ENCODE measurements at places on chromosomes 16 and 17.

- no peak for DNase-seq
Measured at GRCh38 chr17:72311004-72311403, 190.2 kb downstream of the SOX9 start.

DNA sequence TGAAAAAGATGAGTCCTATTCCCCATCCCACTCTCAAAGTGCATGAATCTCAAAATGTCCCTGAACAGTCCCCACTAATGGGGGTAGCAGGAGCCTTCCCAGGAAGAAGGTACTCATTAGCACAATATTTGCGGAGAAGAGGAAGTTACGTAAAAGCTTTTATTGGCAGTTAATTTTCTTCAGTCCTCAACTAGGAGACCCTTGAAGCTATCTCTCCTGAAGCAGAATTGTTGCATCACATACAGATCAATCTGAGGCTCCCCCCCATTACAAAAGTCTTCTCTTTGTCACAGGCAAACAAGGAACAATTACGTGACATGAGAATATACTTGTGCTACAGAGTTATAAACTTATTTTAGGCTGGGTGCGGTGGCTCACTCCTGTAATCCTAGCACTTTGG, 14.2 kb downstream of the SLFN12L start:
- DNase-seq, result no peak

GRCh38 chr17:59804901-59805465, 87.8 kb downstream of the TUBD1 start:
- DNase-seq, result no peak

GRCh38 chr17:74190154-74190553, 13.3 kb upstream of the RPL38 start:
- no peak for DNase-seq

- DNase-seq, result no peak
Measured at GRCh38 chr17:78490156-78490555, 87.0 kb downstream of the DNAH17 start.

- DNase-seq, result no peak
Measured at GRCh38 chr17:66435182-66435581, 132.8 kb downstream of the PRKCA start.

DNA sequence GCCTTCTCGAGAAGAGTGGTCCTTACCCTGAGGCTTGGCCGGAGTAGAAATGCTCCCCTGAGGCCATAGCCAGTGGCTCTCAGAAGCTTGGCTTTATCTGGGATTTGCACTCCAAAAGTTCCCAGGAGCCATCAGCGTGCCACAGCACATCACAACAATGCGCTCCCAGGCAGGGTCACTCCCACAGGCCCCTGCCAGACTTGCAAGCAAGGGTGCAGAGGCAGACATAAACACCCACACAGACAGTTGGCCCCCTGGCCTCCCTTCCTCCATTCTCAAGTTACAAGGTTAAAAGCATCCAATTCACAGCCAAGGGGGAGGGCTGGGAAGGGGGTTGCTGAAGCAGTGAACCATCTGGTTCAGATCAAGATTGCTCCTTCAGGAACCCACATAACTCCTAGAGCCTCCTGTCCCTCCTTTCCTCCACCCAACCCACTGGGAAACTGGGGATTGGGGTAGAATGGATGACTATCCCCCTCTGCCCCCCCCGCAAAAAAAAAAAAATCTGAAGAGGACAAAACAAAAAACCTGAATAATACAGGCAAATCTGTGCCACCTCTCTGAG, 1.8 kb downstream of the ST3GAL2 start:
- DNase-seq, result no peak

DNA sequence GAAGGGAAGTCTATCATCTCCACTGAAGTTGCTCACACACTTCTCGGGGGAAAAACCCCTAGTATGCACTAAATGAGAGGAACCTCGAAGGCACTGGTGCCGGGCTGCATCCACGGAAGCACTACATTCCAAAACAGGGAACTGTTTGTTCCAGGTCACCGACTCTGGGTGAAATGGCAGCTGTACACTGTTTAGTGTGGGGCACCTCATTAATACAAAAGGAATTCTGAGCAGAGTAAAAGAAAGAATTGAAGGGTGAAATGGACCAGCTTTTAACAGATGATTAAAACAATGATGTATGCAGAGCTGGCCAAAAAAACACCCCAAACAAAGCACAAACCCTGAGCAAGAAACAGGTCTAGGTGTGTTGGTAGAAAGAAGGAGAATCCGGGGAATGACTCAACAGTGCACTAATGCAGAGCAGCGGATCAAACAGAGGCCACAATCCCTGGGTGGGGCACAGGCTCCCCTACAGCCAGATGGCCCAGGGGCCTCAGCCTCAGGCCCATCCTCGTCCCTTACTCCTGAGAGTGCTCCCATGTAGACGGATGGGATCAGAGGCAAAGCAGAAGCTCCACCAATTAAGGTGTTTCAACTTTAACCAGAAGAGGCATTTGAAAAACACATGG, 161.5 kb downstream of the ZFHX3 start:
- DNase-seq, result no peak

- no peak for DNase-seq
Measured at GRCh38 chr16:3032624-3033023, 4.1 kb downstream of the BICDL2 start.

- peak; percentile 4 for DNase-seq
Measured at GRCh38 chr17:5526821-5527598, 40.6 kb downstream of the MIS12 start.

DNA sequence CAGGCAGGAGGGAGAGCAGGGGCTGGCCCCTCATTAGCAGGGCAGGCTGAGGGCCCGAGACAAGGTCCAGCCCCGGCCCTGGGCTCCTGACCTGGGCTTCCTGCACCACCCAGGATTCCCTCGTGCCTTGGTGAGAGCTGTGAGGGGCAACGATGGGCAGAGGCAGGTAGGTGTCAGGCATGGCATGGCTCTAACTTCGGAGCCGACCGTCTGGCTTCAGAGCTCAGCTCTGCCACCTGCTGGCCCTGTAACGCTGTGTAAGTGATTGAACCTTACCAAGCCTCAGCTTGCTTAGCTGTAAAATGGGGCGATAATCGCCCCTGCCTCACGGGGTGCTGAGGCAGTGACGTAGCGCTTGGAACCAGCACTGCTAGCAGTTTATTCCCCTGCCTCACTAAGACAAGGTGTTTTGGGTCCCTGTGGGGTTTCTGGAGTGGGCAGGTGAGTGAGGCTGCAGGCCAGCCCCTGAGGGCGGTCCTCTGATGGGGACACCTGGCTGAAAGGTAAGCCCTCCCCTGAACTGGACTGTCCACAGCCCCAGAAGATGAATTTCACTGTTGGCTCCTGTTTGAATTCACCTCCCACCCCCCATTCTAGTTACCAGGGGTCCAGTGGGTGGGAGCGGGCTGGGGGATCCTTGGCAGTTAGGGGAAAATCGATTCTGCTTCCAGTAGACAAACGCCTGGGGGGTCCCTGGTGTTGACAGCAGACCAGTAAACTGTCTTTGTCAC, 184.8 kb upstream of the GSE1 start:
- no peak for DNase-seq

GRCh38 chr16:2054543-2055245, 6.9 kb downstream of the TSC2 start:
- no peak for DNase-seq

- no peak for DNase-seq
Measured at GRCh38 chr17:71926746-71927398, 193.9 kb upstream of the SOX9 start.

GRCh38 chr16:86979061-86979460, 338.1 kb downstream of the C16orf95 start:
- DNase-seq, result no peak

- no peak for DNase-seq
Measured at GRCh38 chr16:74450967-74451760, 29.9 kb upstream of the CLEC18B start.

DNA sequence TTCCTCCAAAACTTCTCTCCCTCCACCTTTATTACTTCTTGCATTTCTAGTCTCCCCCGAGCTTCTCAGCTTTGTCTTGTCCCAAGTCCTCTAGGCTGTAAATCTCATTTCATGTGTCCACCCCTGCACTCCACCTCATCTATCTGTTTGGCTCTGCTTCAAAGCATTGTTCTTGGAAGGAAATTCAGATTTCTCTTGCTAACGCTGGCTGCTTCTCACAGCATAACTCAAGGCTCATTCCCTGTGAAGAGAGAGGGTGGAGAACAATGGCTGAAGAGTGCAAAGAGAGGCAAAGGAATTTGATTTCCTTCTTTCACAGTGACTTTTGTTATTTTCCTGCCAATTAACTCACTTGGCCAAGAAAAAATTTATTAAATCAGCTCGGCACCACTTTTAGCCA, 476.5 kb downstream of the TMEM114 start:
- no peak for DNase-seq

- no peak for DNase-seq
Measured at GRCh38 chr17:47718634-47719405, 14.2 kb upstream of the TBX21 start.

DNA sequence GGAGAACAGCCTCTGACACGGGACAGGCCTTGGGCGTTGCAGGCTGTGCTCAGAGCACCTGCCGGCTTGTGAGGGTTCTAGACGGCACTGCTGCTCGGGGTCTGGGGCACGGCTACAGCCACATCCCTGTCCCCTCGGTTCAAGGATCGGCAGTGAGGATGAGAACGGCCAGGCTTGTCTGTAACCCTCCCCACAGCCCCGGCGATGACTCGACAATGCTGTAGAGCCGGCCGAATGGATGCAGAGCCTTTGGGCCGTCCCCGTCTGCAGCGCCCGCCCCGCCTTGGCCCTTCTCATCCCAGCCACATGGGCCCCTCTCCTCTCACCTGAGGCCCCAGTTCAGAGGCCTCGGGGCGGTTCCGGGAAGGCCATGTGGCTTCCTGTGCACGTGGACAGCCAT, 49.0 kb upstream of the METRNL start:
- no peak for DNase-seq

DNA sequence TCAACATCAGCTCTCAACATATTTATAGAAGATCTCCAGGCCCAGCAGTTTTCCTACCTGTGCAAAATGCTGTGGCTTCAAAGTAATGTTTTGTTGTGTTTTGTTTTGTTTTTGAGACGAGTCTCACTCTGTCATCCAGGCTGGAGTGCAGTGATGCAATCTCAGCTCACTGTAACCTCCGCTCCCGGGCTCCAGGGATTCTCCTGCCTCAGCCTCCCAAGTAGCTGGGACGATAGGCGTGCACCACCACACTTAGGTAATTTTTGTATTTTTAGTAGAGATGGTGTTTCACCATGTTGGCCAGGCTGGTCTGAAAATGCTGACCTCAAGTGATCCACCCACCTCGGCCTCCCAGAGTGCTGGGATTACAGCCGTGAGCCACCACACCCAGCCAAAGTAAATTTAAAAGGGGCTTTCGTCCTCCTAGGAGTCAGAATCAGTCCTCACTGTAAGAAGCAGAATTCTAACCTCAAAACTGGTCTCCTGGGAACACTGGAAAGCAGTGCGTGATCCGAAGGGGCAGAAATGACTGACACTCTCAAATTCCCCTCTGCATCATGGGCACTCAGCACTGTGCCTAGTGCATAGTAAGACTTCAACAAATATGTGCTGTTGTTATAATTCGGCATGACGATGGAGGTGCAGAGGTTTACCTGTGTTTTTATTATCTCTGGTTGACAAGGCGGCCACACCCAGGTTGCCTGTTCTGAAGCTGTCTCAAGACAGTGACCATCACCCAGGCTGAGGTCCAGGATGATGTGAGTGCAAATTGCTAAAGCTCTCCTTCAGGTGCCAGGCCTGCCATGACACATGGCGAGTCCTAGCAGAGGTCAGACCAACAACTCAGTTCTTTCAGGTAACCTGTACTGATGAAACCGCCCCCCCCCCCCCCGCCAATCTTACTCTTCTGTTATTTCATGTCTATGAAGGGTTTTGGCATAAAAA, 59.8 kb downstream of the ADCY9 start:
- no peak for DNase-seq

DNA sequence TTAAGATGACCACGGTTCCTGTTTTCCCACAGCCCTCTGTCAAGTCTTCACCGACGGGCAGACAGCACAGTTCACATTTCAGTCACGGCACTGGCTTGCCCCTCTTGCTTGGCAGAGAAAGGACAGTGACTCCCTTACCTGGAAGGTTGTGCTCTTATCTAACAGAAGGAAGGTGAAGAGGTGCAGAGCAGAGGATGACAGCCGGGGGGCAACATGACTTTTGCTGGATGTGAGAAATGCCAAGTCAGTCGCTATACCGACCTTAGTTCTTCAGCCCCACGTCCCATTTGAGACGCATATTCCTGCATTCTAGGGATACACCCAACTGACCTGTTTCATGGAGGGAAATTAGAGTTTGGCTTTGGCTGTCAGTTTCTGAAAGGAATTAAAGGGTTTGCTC, 492.3 kb downstream of the NPIPA7 start:
- DNase-seq, result no peak

DNA sequence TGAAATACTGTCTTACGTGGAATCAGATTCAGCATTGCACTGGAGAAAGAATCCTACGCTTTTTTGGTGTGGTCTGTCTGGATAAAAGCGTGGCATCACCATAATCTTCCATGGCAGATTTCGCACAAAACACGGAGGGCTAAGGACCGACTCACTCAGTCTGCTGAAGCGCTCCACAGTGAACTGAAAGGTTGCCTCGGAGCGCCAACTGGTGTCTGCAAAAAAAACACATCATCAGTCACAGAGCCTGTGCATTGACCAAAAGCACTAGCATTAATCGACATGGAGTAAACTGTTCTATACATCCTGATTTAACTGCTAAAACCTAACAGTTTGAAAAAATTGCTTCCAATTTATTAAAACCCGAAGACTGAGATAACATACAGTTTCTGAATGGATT, 40.5 kb downstream of the USP7 start:
- no peak for DNase-seq

DNA sequence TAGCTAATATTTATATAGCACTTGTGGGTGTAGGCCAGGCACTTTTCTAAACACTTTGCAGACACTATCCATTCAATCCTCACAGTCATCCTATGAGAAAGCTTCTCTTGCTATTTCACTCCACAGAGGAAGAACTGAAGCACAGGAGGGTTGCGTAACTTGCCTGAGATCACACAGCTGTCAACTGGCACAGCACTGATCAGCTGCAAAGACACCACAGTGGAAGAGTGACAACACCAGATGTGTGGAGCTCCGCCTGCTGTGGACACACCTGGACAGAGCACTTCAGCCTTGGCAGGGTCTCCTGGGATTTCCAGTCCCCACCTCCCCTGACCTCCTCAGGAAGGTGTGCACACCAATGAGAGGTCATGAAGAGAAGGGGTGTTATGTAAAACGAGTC, 13.3 kb upstream of the CNEP1R1 start:
- no peak for DNase-seq

GRCh38 chr16:685967-686366, 1.8 kb upstream of the JMJD8 start:
- DNase-seq, result no peak

DNA sequence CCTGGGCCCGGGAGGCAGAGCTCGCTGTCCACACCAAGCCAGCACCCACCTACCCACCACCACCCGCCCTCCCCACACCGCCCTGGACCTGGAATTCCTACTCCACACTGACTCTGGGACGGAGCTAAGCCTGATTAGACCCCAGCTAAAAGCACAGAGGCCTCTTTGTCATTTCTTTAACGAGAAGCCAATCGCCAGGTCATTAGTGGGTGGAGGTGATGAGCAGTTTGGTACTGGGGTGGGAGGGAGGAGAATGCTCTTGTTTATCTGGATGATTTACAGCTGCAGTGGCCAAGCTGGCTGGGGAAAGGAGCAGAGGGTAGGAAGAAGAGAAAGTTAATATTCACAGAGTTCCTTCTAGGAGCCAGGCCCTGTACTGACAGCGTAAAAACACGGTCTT, 6.0 kb upstream of the BHLHA9 start:
- no peak for DNase-seq

- DNase-seq, result no peak
Measured at GRCh38 chr16:54107583-54108202, 178.9 kb downstream of the IRX3 start.

Measured in stimulated activated CD8-positive, alpha-beta memory T cell treated with anti-CD3 and anti-CD28 coated beads, Interleukin-12 subunit alpha, Interleukin-12 subunit beta, amount 100 ng/mL, for 4 hours (primary cell).